ENCODE measurements at places on chromosomes 7 and 10.

DNA sequence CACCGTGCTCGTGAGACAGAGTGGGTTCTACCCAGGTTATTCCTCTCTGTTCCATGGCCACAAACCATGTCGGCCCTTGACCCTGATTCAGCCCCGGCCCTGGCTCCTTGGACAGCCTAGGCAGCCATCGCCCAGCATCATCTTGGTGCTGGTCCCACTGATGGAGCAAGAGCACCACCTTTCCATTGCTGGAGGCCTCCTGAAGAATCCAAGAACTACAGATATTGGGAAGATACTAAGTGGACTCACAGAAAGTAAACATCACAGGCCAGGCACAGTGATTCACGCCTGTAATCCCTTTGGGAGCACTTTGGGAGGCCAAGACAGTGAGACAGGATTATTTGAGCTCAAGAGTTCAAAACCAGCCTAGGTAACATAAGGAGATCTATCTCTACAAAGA is 125.1 kb downstream of the NT5C2 start:
- DNase-seq, result no peak

GRCh38 chr7:28536259-28536658 is 123.9 kb downstream of the CREB5 start:
- no peak for DNase-seq

GRCh38 chr10:117755659-117756014 is 213.1 kb downstream of the EMX2 start:
- no peak for DNase-seq

DNA sequence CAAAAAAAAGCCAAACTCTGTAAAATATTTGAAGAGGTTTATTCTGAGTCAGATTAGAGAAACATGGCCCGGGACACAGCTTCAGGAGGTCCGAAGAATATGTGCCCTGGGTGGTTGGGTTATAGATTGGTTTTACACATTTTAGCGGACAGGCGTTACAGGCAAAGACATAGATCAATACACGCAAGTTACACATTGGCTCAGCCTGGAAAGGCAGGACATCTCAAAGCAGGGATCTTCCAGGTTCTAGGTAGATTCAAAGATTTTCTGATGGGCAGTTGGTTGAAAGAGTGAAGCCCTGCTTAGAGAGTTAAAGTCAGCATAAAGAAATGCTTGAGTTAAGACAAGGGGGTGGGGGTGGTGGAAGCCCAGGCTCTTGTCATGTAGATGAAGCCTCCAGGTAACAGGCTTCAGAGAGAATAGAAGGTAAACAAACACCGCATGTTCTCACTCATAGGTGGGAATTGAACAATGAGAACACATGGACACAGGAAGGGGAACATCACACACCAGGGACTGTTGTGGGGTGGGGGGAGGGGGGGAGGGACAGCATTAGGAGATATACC is 464.3 kb upstream of the ADARB2 start:
- DNase-seq, result no peak

DNA sequence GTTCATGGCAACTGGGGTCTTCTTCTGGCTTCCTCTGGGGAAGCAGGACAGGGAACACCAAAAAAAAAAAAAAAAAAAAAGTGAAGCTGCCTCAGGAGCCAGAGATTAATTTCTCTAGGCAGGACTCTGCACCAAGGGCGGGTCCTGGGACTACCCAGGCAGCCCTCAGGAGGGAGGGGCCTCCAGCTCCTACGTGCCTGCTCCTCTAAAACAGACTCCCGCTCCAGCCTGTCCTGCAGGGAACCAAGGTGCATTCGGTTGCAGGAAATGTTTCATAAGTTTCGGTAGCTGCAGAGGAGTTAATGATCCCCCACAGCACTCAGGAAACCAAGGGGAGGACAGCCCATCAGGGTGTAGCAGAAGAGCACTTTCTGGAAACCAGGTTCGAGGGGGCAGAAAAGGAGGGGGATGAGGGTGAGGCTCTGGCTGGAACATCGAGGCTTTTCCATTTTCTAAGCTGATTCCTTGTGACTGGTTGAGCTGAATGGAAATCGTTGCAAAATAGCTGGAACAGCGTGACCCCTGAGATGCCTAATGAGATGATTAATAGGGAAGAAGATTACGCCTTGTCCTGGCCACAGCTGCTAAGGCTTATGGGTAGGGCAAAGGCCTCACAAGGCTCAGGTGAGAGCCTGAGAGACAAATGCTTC is 84.2 kb downstream of the STRA8 start:
- no peak for DNase-seq
